Stimulated activated CD8-positive, alpha-beta memory T cell treated with anti-CD3 and anti-CD28 coated beads, Interleukin-4, amount 100 ng/mL, for 1 hour (primary cell): ENCODE measurements at places on chromosomes 7 and 10.

- DNase-seq, result no peak
These were observed 11.3 kb downstream of the NPTX2 start for GRCh38 chr7:98628418-98628817.

DNA sequence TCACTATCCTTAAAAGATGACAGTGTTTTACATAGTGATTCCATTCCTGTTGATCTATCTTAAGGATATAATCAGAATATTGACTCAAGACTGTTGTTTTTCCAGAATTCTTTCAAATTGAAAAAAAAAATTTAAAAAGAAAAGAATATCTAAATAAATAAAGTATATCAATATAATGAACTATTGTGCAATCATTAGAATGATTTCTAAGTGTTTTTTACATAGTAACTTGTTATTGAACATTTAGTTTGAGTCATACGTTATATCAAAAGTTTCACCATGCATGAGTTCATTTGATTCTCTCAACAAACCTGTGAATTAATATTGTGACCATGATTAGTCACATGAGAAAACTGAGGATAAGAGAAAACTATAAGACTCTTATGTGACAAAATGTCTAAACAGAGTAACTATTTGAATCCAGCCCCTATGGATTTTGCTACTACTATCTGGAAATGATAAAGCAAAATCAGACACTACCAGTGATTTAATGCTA is 46.1 kb downstream of the KLF6 start:
- no peak for DNase-seq

- no peak for DNase-seq
These were observed 12.9 kb downstream of the CALML3 start for GRCh38 chr10:5537684-5538083.

DNA sequence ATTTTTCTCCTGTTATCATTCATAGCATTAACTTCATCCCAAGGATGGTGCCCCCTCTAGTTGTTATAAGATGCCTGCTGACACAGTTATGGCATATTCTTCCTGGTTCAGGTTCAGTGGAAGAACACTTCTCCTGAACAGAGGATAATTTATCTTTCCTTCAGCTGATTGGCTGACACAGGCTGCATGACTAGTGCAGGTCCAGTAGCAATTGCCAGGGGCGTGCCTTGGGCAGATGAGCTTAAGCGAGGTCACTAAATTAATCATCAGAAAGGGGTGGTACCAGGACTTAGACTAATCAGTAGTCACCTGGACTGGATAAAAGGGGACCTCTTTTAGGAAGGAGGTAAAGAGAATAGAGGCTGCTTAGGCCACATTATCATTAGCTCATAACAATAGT is 42.3 kb downstream of the BZW2 start:
- DNase-seq, result no peak

DNA sequence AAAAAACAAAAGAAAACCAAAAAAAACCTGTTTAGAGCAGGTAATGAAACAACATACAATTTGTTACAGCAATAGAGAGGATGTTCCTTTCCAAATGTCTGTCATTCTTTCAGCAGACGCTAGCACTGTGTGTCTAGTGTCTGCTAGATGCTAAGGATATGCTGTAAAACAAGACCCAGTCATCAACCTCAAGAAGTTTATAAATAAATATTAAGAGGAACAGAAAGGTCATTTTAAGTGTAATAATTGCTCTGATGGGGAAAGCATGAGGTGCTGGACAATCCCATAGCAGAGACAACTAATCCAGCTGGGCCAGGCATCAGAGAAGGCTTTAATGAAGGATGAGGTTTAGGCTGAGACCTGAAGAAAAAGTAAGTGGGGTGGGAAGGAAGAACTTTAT is 23.3 kb upstream of the ASCC1 start:
- DNase-seq, result no peak
